ENCODE measurements at places on chromosomes 1 and 21. TPM values are rescaled to one million over a fixed set of nuclear protein-coding genes. Genes with fewer than 3 reads are reported as not detected.

The OLFML2B gene
- total RNA-seq = 14.5 TPM

The VANGL2 gene
- not detected for total RNA-seq

The CHAF1B gene
- total RNA-seq = 0.49 TPM

The PTGFR gene
- total RNA-seq = 77.5 TPM

The GPR61 gene
- under 0.01 TPM for total RNA-seq

The NUDT4B gene
- total RNA-seq = 72.0 TPM

The HUNK gene
- 0.45 TPM for total RNA-seq

The LGR6 gene
- not detected for total RNA-seq

The LCE1C gene
- not detected for total RNA-seq

The CLIC6 gene
- 0.18 TPM for total RNA-seq

The RXFP4 gene
- total RNA-seq = not detected

The LAX1 gene
- total RNA-seq = 0.74 TPM

The RNF186 gene
- total RNA-seq = not detected

The KAZN gene
- 23.6 TPM for total RNA-seq

The SFN gene
- total RNA-seq = not detected

The PDXK gene
- total RNA-seq = 69.4 TPM

The MOB3C gene
- 4.4 TPM for total RNA-seq

The ESRRG gene
- 0.18 TPM for total RNA-seq

The HPDL gene
- 1.4 TPM for total RNA-seq

The NHLH1 gene
- total RNA-seq = not detected

The STUM gene
- 0.98 TPM for total RNA-seq

The ARHGAP29 gene
- total RNA-seq = 32.5 TPM

The FNDC7 gene
- total RNA-seq = under 0.01 TPM

The PAQR6 gene
- total RNA-seq = not detected

The OR2T29 gene
- not detected for total RNA-seq

The AMY2A gene
- not detected for total RNA-seq

The METTL25B gene
- 10.9 TPM for total RNA-seq

The KIF17 gene
- 3.0 TPM for total RNA-seq

The NR1I3 gene
- not detected for total RNA-seq

The SLC2A5 gene
- total RNA-seq = 0.90 TPM

The HTR6 gene
- 0.09 TPM for total RNA-seq

The NES gene
- 44.5 TPM for total RNA-seq

The AMPD1 gene
- not detected for total RNA-seq

The OVAAL gene
- total RNA-seq = not detected

The AMY1C gene
- not detected for total RNA-seq

The COL8A2 gene
- 11.0 TPM for total RNA-seq
